Hematopoietic multipotent progenitor cell treated with erythropoietin and hydrocortisone succinate and interleukin-3 and kit ligand, for 15 days (in vitro differentiated cells): ENCODE measurements at places on chromosomes 2 and 18.

DNA sequence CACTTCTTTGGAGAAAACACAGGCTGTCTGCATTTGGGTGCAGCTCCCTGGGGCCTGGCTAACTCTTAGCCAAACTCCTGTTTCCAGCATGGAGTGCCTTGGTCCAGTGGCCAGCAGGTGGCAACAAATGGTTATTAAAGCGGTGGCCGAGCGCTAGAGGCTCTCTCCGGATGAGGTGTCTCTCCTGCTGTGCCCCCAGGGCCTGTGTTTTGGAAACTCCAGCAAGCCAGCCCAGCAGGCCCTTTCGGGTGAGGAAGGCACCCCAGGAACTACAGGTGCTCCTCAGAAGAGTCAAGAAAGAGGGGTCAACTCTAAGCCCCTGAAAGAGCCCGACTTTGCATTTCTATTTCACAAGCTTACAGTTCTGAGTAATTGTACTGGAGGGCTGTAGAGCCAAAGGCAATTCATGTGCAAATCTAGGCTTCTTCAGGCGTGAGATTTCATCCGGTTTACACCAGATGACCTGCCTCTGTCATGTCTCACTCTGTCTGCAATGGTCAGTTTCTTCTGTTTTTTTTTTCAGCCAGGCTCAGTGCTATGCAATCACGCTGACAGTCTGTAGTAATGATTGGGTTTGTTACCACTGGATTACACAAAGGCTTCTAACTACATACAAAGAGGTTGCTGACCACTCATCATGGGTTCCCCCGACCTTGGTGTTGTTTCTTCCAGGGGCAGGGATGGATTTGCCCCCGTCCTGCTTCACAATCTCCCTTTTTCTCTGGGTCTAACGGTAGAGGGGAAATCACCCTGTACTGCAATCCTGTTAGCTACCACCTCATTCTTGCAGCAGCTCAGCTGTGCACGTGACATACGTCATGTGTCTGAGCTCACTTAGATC is 7.6 kb upstream of the CHRNA1 start:
- no peak for DNase-seq

- no peak for DNase-seq
Measured at GRCh38 chr18:51491678-51492372, 294.3 kb upstream of the MEX3C start.

DNA sequence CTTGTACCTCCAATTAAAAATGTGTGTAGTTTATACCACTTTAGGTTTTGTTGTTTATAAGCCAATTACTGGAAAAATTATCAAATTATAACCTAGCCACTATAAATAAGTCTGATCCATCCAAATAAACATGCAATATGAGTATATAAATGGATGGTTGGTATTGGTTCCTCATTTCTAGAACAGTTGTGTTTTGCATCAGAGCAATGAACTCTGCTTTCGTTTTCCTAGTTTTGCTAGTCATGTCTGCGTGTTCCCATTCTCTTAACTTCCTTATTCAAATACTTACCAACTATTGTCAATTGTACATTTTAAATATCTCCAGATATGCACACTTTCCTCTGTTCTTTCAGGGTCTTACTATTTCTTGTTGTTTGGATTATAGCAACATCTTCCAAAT is 641.7 kb downstream of the NR4A2 start:
- no peak for DNase-seq

DNA sequence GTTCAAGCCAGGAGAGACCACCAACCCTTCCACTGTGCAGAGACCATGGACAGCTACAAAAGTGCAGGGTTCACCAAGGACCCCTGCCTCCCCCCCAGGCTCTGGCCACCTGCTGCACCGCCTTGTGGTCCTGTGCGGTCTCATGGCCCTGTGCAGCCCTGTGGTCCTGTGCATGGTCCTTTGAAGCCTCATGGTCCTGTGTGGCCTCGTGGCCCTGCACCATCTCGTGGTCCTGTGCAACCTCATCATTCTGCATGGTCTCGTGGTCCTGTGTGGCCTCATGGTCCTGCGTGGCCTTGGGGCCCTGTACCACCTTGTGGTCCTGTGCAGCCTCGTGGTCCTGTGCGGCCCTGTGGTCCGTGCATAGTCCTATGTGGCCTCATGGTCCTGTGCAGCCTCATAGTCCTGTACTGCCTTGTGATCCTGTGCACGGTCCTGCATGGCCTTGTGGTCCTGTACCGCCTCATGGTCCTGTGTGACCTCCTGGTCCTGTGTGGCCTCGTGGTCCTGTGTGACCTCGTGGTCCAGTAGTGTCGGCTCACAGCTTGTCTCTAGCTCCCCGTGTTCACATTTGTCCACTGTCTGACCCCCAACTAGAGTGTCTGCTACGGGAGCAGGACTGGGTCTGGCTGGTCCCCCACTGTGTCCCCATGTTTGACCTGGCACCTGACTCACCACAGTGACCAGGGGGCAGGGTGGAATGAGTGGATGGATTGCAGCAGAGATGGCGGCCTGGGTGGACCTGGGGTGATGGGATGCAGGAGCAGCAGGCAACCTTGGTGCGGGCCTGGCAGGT is 20.0 kb upstream of the OTOS start:
- DNase-seq = no peak
